Suppressor macrophage treated with lipopolysaccharide for 1 hour (primary cell): ENCODE measurements at places on chromosomes 16 and 17.

GRCh38 chr16:67024384-67025209 lies 4.4 kb upstream of the CBFB start:
- DNase-seq = no peak

- no peak for DNase-seq
These were observed 5.1 kb upstream of the SLC16A5 start for GRCh38 chr17:75082683-75083082.

DNA sequence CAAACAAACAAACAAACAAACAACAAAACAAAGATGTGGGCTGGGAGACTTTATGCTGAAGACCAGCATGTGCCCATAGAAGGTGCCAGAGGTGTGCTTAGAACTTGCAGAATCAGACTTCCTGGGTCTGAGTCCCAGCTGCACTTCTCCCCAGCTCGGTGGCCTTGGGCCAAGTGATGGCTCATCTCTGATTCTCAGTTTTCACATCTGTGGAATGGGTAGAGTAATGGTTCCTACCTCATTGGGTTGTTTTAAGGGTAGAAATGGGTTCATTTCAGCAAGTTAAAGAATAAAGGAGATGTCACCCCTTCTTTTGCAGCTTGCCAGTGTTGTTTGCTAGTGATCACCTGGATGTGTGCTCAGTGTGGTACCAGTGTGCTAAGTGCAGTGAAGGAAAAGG lies 10.7 kb downstream of the NKD1 start:
- DNase-seq = no peak

DNA sequence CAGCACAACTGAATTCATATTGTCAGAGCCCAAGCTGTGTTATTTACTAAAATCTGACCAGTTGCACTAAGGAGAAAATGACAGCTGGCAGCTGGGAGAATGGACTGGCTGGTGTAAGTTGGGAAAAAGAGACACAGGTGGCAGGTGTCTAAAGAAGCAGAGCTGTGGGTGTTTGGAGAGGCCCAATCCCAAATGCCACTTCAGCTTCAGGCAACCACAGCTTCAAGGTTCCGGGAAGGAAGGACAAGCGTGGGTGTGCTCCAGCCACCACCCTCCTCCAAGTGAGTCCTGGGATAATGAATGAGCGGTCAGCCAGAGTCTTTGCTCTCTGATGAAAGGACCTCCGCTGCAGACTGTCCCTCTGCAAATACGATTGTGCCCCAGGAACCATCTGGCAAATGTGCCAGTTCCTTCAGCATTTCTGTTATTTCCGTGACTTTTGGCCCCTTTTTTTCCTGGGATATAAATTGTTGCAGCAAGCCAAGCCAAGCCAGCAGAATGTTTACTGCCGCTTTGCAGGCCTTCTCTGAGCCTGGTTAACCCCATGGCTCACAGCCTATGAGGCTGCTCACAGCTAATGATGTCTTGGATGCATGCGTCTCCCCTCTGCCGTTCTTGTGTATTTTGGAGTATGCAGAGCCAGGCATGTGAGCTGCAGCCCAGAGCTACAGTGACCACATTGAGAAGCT lies 9.5 kb upstream of the RHBDL3 start:
- no peak for DNase-seq

GRCh38 chr16:54588026-54588425 lies 301.4 kb upstream of the IRX3 start:
- DNase-seq = no peak

DNA sequence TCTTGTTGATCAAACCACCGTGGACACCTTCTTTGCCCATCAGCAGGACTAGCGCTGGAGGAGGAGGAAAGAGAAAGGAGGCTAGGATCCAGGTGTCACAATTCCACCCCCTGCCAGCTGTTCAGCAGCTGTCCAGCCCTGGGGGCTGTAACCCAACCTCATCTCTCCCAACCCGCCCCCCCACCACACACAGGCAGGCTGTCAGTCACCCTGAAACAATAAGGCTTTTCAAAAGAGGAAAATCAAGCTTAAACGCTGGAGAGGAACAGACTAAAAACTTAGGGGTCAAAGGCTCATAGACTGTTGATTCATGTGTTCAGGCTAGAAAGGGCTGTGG lies 2.4 kb downstream of the PFN1 start:
- no peak for DNase-seq

DNA sequence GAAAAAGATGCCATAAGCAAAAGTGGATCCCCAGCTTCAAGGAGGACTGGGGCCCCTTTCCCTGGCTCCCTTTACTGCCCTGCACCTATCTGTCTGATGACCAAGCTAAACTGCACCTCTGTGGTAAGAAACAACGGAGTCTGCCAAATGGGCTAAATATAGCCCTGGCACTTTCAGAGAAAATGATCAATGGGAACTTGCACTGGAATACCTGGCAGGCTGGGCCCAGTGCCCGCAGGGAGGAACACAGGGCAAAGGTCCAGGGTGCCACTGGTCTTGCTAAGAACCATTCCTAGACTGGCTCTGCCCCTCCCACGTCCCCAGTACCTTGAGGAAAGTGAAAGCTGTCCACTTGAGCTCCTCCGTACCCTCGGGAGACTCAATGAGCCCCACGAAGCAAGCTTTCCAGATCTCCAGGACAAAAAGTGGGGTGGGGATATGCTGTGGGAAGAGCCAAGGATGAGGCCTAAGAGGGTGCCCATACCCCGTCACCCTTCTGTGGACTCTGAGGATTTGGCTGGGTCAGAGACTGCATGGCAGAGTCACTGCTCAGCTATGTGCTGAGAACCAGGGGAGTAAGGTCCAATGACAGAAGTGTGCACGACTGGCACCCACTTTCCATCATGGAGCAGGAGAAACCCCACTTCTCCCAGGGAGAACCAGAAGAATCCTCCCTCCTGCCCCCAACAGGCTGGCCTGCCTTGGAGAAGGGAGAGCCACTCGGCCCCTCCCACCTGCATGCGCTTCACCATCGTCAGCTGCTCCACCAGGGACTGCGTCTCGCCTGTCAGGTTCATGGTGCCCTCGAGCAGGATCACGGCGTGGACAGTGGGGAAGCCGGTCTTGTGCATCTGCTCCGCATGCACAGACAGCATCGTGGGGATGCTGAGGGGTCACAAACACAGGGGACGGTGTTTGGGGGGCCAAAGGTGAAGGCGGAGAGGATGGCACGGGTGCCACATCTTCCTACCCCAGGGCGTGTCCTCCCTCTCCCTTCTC lies 17.4 kb downstream of the CSF3 start:
- no peak for DNase-seq

DNA sequence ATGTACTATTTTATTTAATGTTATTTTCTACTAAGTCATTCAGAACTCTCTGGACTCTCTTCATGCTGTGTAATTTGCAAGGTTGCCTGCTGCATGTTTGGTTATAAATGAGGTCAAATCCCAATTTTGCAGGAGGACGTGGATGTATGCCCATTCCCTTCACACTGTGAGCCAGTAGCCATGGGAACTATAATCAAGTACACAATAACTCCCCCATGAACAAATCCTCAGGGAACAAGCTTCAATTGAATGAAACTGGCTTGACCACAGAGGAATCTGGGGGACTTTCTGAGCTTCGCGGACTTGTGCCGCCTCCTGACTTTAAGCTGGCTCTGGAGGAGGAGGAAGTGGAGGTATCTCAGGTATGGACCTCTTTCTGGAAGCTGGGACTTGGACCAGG lies 14.6 kb upstream of the KCTD13 start:
- no peak for DNase-seq

- DNase-seq = no peak
These were observed 118.0 kb upstream of the CA10 start for GRCh38 chr17:52276381-52277008.

DNA sequence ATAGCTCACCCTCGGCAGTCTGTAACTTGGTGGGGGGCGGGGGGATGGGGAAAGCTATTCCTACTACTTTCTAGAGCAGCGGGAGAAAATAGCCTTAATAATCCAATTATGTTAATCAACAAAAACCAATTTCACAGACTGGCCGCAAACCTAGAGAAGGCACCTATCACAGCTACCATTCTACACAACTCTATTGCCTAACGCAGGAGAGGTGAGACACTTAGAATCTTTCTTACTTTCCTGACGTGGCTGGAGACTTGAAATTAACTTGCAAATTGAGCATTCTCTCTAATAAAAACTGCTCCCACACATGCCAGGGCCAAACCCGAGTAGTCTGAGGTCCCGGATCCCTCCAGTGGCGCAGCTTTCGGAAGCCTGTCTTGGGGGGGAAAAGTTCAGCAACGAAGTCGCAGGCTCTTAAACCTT lies 794 bp downstream of the SMG6 start:
- no peak for DNase-seq

DNA sequence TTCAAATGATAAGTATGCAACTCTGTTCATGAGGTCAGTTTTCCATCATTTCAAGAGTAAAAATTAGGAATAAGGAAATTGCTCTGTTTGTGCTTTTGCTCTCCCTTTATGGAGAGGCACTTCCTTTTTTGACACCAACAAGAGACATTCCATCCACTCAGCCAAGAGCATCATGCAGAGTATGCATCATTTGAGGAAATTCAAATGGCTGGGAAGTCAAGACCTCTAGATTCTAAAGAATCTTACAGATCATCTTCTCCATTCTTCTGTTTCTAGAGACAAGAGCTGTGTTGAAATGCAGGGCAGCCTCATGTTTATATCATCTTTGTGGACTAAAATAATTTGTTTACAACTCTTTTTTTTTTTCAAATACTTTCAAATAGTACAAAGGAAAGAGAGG lies 669.4 kb downstream of the CDH11 start:
- no peak for DNase-seq

- DNase-seq = no peak
These were observed 42.9 kb upstream of the DNAH17 start for GRCh38 chr17:78620099-78620498.

GRCh38 chr17:50260501-50260911 lies 13.8 kb upstream of the TMEM92 start:
- no peak for DNase-seq

DNA sequence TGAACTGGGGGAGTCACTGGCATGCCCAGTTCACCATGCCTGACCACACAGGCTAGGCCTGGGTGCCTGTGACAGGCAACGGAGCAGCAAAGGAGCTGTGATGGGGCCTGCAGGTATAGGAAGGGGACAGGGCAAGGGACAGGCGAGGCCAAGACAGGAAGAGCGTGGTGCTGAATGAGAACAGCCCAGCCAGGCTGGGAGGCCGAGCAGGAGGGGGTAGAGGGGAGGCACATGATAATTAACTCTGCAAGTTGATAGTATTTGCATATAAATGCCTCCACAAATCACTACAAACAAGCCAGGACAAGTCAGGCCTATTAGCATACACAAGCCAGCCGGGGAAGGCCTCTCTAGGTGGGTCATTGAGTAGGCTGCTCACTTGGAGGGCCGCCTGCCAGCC lies 7.8 kb downstream of the ZFHX3 start:
- DNase-seq = no peak

DNA sequence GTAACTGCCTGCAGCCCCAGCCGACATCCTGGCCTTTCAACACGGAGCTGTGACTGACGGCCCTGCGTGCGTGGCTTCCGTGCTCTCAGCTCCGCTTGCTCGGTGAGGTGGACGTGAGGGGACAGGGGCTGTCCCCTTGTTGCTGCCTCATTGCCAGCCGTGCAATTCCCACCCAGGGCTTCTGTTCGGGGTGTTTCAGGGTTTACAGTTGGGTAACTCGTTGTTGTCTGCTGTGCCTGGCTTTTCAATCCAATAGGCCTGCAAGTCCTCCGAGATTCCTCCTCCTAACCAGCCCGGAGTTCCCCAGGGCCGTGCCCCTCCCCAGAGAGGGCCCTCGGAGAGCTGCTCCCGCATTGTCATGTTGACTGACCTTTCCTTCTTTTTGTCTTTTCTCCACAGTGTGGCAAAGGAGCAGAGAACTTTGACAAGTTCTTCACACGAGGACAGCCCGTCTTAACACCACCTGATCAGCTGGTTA lies 31.4 kb upstream of the CACNG5 start:
- DNase-seq = no peak
